ENCODE measurements at places on chromosomes 11 and 22. TPM values are rescaled to one million over a fixed set of nuclear protein-coding genes. Genes with fewer than 3 reads are reported as not detected.

GRCh38 chr11:102630598-102631448 is 5.7 kb upstream of the MMP20 start:
- DNase-seq = no peak

- DNase-seq = no peak
These were observed 11.5 kb upstream of the IGSF9B start for GRCh38 chr11:133968300-133968699.

DNA sequence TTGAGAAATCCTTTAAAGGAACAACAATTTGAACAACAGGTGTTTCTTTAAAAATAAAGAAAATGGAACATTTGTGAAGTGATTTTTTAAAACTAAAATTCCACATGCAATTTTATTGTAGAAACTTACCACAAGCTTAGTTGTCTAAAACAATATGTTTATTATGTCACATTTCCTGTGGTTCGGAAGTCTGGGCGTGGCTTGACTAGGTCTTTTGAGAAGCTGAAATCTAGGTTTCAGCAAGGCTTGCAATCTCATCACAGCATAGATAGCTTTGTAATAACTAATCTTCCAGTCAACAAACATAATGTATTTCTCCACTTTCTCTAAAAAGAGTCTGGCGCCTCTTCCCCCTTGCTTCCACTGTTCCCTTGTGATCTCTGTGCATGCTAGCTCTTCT is 27.0 kb downstream of the MS4A6A start:
- no peak for DNase-seq

GRCh38 chr11:126703662-126704061 is 296.9 kb downstream of the KIRREL3 start:
- no peak for DNase-seq

DNA sequence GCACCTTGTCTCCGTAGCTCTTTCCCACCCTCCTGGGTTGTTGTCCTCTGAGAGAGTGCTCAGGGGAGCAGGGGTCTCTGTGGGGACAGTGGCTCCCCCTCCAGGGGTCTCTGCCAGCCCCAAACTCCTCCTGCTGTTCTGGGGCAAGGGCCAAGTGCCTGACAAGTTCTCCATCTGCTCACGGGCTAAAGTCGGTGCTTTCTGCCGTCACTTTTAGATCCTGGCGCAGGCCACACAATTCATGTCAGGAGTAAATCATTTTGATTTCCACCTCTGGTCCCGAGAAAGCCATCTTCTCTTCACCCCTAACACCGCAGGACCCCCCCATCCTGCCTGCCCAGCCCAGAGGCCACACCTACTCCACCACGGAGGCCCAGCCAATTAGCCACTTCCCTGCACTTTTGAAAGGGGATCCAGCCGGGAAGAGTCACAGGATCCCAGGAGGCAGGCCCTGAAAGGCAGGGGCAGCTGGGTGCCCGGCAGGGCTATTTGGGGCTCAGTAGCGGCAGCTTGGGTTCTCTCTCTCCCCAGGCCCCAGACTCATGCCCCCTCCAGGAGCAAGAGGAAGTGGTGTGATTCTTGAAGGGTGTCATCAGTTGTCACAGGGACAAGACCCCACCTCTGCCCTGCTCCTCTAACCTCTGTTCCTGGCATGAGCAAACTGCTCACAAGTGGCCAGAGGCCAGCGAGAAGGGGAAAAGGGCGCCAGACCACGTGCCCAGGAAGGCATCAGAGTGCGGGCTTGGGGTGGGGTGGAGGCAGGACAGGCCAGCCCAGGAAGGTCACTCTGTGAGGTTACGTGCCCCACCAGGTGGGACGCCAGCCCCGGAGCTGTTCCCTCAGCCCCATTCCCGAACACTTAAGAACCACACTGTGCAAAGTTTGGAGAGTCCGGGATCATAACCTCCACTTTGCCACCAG is 1.3 kb downstream of the MACROD1 start:
- DNase-seq = no peak

- DNase-seq = no peak
These were observed 170.4 kb upstream of the CCDC90B start for GRCh38 chr11:83456566-83456965.

- DNase-seq = no peak
These were observed 546.9 kb upstream of the API5 start for GRCh38 chr11:42764936-42765335.

- DNase-seq = no peak
These were observed 40.9 kb upstream of the BLID start for GRCh38 chr11:122156940-122157382.

DNA sequence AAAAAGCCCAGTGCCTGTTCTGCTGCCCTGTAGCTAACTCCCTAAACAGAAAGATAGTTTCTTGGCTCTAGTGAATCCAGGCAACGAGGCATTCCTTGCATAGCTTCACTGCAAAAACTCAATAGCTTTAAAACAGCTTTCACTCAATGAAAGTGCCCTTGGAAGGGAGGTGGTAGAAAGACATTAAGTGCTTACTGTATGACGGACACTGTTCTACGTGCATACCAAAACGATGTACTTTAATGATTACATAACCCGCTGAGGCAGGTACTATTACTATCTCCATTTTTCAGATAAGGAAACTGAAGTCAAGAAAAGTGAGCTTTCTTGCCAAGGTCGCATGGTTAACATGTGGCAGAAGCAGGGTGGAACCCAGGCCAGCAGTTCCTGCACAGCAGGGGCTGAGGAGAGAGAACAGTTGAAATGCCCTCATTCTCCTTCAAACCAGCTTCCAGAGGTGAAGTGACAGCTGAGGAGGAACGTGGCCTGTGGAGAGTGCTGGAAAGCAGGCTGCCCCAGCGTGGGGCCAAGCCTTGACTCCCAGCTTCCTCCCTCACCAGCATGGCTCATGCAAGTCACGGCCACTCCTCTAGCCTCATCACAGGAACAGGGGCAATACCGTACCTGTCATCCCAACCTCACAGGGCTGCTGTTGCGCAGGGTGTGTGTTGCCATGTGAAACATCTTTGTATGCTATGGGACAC is 227.5 kb upstream of the NARS2 start:
- DNase-seq = no peak

GRCh38 chr11:10236840-10237239 is 57.2 kb downstream of the SBF2 start:
- DNase-seq = no peak

GRCh38 chr22:19961201-19961580 is 19.6 kb upstream of the TXNRD2 start:
- no peak for DNase-seq

- DNase-seq = no peak
These were observed 76.0 kb upstream of the MTMR2 start for GRCh38 chr11:95999711-96000406.

GRCh38 chr11:6626971-6627761 is 7.9 kb upstream of the TPP1 start:
- DNase-seq = no peak

GRCh38 chr11:25928076-25928475 is 403.9 kb upstream of the ANO3 start:
- DNase-seq = no peak

- DNase-seq = no peak
These were observed 609 bp downstream of the MAPK11 start for GRCh38 chr22:50269573-50269969.

DNA sequence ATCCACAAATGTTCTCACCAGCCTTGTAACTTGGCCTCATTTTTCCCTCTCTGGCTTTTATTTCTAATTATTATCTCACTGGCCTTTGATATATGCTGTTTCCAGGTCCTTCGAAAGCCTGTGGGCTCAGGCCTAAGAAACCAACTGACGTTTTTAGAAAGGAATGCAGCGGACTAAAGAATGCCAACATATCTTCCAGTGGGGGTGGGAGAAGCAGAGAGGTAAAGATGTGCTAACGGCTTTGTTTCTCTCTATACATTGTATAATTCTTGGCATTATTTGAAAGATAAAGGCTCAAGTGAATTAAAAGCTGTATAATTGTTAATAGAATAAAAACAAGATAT is 28.2 kb downstream of the OR6Q1 start:
- DNase-seq = no peak

DNA sequence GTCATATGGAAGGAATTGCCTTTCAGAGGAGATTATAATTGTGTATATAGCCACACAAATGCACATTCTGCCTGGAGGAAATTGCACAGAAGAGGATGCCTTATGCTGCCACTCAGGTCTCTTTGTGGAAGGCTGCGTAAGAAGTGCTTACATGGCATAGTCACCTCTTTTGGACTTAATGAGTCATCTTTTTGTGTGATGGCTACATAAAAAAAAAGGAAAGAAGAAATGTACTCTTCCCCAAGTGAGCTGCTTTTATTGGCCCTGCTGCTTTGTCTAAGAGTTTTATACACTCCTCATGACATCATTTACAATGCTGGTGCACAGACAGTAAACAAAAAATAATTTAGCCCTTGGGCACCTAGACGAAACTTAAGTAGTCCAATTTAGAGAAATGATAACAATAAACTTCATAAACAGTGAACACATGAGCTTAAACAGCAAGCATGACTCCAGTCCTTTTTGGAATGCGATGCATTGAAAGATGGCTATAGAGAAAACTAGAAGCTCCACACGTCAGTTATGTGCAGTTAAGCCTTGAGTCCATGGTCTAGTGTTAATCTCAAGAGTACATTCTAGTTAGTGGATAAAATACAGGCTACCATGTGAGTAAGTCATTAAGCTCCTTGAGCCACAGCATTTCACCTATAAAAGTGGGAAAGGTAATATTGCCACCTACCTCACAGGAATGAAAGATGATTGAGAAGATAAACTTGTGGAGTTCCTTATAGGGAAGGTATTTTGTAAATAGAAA is 12.0 kb downstream of the CSTPP1 start:
- no peak for DNase-seq

DNA sequence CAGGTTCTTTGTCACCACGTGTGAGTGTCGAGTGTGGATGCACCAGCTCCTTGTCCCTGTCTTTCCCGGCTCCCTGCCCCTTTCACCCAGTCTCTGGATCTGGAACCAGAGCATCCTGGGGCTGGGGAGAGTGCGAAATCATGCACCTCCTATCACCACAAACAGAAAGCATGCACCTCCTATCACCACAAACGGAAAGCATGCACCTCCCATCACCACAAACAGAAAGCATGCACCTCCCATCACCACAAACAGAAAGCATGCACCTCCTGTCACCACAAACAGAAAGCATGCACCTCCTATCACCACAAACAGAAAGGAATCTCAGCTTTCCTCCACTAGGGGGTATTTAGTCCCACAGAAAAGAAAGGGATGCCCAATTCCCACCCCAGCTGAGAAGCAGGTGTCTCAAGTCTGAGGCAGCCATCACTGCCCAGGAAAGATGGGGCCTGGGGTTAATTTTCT is 5.9 kb upstream of the GLB1L3 start:
- peak; percentile 11 for DNase-seq

- DNase-seq = no peak
These were observed 29.6 kb downstream of the PRDM10 start for GRCh38 chr11:129973068-129973467.

DNA sequence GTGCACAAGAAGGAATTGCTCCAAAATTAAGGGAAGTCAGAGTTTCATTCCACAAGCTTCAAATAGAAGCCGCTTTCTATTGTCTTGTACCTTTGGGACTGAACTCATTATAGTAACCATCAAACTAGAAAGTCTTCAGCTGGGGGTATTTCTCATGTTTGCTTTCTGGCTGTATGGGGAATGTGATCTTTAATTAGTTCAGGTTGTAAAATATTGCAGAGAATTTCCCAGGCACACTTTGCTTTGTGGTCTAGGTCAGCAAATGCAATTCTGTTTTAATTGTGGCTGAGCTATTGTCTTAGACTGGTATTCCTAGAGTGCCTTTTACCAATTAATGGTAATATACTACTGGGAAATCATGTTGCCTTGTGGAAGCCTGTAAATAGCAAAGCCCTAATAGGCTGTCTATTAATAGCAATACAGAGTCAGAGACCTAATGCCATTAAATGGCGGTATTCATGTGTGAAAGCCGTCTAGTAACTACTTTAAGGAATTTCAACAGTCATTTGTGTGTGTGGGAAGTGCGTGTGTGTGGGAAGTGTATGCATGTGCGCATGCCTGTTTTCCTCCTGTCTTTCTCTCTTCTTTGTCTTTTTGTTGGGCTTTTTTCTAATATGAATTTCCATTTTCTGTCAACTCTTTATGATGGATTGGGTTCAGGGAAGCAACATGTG is 276.6 kb downstream of the FAT3 start:
- no peak for DNase-seq

- DNase-seq = no peak
These were observed 30.3 kb downstream of the CHEK2 start for GRCh38 chr22:28711341-28711740.

- no peak for DNase-seq
These were observed 24.5 kb upstream of the CACNG2 start for GRCh38 chr22:36727927-36728488.

DNA sequence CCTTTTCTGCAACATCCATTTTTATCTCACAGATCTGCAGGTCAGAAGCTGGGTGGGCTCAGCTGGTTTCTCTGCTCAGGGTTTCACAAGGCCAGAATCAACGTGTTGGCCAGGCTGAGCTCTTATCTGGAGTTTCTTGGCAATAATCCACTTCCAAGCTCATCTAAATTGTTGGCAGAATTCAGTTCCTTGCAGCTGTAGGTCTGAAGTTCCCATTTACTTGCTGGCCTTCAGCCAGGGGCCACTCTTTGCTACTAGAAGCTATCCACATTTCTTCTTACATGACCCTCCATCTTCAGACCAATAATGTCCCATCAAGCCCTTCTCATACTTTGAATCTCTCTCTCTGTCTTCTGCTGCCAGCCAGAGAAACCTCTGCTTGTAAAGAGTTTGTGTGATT is 103.5 kb downstream of the WNT11 start:
- DNase-seq = no peak

The SGSM1 gene
- 2.9 TPM for total RNA-seq

The UBQLN3 gene
- total RNA-seq = 0.49 TPM

The GTSE1 gene
- total RNA-seq = 1.3 TPM

The PKNOX2 gene
- total RNA-seq = not detected

The DENND6B gene
- 2.1 TPM for total RNA-seq

The EMID1 gene
- total RNA-seq = 1.3 TPM

The CRYBB3 gene
- not detected for total RNA-seq

The GLB1L2 gene
- total RNA-seq = 0.54 TPM

The TSPAN18 gene
- 36.9 TPM for total RNA-seq

The OR8G5 gene
- total RNA-seq = not detected

The CDCA5 gene
- 1.7 TPM for total RNA-seq

The OR8A1 gene
- total RNA-seq = not detected

The SCUBE2 gene
- not detected for total RNA-seq

The TMEM41B gene
- total RNA-seq = 35.5 TPM

The LAYN gene
- 15.8 TPM for total RNA-seq

The ASPHD2 gene
- total RNA-seq = 4.3 TPM

The TMEM121B gene
- total RNA-seq = 0.10 TPM

Data from CD4-positive, CD25-positive, alpha-beta regulatory T cell (primary cell).